GM23338 (cell line): ENCODE measurements at places on chromosomes 12 and 14.
A peak's percentile ranks its signal among the peaks of the same experiment; 100 is the strongest.

DNA sequence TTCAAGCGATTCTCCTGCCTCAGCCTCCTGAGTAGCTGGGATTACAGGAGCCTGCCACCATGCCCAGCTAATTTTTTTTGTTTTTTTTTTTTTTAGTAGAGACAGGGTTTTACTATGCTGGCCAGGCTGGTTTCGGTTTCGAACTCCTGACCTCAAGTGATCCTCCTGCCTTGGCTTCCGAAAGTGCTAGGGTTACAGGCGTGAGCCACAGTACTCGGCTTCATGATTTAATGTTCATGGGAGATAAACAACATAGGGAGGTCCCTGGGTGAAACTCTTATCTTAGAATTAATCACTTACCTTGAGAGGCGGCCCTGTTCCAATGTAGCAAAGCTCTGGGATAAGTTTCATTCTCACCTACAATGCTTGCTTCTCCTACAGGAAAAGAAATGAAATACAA is 48.3 kb downstream of the SEL1L start:
- no peak for DNase-seq
- H3K4me3 ChIP-seq: no peak overlapping the region
- no peaks in the 10 kb centered on the region for H3K27me3 ChIP-seq
- H3K27ac ChIP-seq: no peak overlapping the region
- H3K4me1 ChIP-seq: no peaks in the 10 kb centered on the region

- no peak overlapping the region for H3K4me3 ChIP-seq
- no peak overlapping the region for H3K27ac ChIP-seq
- H3K36me3 ChIP-seq: no peaks in the 10 kb centered on the region
These were observed 536.9 kb upstream of the LMO3 start for GRCh38 chr12:17142856-17143255.

GRCh38 chr12:117294189-117294603 is 67.2 kb downstream of the NOS1 start:
- H3K27ac ChIP-seq: no peak overlapping the region
- no peaks in the 10 kb centered on the region for H3K4me1 ChIP-seq
- H3K27me3 ChIP-seq: no peaks in the 10 kb centered on the region
- no peaks in the 10 kb centered on the region for H3K36me3 ChIP-seq
- no peak overlapping the region for H3K4me3 ChIP-seq

- no peaks in the 10 kb centered on the region for H3K27me3 ChIP-seq
- H3K36me3 ChIP-seq: peaks cover 10% of the 10 kb centered on the region
- no peak overlapping the region for H3K4me3 ChIP-seq
- peak; percentile 94 for DNase-seq
- no peak overlapping the region for H3K27ac ChIP-seq
- no peaks in the 10 kb centered on the region for H3K4me1 ChIP-seq
These were observed 72.9 kb downstream of the TRAFD1 start for GRCh38 chr12:112198120-112198733.

DNA sequence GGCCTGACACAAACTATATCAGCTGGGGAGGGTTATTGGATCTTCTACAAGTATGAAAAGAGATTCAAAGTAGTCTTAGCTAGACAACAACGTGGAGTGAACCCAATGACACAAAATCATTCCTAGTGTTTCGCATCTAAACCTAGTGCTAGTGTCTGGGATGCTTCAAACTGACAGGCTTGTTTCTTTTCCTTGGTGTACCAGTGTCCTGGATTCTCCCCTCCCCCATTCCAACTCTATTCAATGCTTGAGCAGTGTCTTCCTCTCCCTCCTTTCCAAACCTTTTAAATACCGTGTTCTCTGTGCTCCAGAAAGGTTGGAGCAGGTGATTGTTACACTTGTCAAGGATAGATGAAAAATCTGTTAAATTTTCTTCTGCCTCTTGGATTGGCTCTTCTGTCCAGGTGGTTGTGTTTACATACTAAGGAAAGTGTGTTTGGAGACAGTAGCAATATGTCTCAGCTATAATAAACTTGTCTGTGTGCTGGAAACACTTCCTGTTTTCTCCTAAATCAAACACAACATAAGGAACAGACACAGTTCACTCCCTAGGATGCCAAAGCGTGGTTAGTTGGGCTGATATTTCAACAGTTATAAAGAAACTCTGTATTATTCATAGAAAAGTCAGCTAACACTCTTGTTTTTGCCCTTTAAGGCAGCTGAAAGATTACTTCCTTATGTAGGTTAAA is 14.4 kb upstream of the GUCY2C start:
- peaks cover 28% of the 10 kb centered on the region for H3K36me3 ChIP-seq
- peak; percentile 56 for DNase-seq
- peak overlapping the region; percentile 88 for H3K4me3 ChIP-seq
- H3K4me1 ChIP-seq: peaks cover 53% of the 10 kb centered on the region

DNA sequence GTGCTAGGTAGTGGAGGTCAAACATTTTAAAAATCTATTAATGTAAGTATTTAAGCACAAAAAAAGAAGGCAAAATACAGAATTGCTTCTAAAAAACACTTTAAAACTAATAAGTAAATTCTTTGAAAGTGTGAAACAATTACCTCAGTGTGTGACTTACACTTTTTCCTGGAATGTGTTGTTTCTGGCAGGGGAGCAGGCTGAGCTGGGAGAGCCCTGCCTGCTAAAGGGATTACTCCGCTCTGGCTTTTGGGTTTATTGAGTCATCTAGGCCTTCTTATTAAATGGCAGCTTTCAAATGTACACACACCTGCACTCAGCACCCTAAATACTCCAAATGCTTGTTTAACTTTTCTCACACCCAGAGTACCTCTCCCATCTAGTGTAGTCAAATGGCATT is 279.8 kb downstream of the AKAP6 start:
- H3K27me3 ChIP-seq: no peaks in the 10 kb centered on the region
- no peak overlapping the region for H3K27ac ChIP-seq
- no peak for DNase-seq
- no peaks in the 10 kb centered on the region for H3K36me3 ChIP-seq
- H3K4me3 ChIP-seq: no peak overlapping the region

DNA sequence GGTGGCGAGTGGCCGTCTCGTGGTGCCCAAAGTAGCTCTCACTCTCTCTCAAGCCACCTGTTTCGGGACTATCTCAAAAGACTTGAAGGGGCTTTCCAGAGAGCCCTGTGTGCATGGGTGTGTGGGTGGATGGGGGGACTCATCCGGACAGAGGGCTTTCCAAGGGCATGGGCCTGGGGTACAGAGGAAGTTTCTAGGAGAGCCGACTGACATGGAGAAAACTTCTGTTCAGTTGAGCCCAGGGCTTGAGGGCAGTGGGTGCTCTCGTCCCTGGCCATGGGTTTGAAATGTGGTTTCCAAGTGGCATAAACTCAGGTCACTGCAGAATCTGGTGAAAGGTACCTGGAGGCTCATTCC is 47.4 kb upstream of the MEG3 start:
- no peak overlapping the region for H3K4me3 ChIP-seq
- H3K27me3 ChIP-seq: no peaks in the 10 kb centered on the region
- DNase-seq: no peak
- no peak overlapping the region for H3K27ac ChIP-seq
- H3K36me3 ChIP-seq: no peaks in the 10 kb centered on the region
- no peaks in the 10 kb centered on the region for H3K4me1 ChIP-seq

DNA sequence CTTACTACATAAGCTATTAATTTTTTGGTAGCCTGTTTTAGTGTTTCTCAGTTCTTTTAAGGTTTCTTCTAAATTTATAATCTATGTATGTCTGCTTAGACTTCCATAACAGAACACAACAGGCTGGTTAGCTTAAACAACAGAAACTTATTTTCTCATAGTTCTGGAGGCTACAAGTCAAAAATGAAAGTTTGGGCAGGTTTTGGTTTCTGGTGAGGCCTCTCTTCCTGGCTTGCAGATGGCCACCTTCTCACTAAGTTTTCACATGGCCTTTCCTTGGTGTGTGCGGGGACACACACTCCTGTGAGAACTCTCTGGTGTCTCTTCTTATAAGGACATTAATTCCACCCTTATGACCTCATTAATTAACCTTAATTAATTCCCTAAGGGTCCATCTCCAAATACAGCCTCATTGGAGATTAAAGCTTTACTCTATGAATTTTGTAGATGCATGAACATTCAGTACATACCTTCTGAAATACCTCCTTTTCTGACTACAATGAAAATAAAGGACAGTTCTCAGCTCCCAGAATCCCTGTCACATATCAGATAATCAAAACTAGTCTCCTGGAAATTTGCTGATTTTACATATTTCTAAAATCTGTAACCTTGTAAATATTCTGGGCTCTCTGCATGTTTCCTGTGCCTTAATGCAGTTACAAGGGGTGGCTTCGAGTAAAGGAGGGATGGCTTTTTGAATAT is 23.2 kb upstream of the BMAL2 start:
- no peaks in the 10 kb centered on the region for H3K27me3 ChIP-seq
- H3K27ac ChIP-seq: no peak overlapping the region
- DNase-seq: no peak
- no peak overlapping the region for H3K4me3 ChIP-seq
- no peaks in the 10 kb centered on the region for H3K4me1 ChIP-seq

- H3K36me3 ChIP-seq: no peaks in the 10 kb centered on the region
- peaks cover 82% of the 10 kb centered on the region for H3K4me1 ChIP-seq
- no peak overlapping the region for H3K27ac ChIP-seq
- H3K4me3 ChIP-seq: no peak overlapping the region
- no peaks in the 10 kb centered on the region for H3K27me3 ChIP-seq
These were observed 30.6 kb downstream of the ATF7IP start for GRCh38 chr12:14396071-14396470.

DNA sequence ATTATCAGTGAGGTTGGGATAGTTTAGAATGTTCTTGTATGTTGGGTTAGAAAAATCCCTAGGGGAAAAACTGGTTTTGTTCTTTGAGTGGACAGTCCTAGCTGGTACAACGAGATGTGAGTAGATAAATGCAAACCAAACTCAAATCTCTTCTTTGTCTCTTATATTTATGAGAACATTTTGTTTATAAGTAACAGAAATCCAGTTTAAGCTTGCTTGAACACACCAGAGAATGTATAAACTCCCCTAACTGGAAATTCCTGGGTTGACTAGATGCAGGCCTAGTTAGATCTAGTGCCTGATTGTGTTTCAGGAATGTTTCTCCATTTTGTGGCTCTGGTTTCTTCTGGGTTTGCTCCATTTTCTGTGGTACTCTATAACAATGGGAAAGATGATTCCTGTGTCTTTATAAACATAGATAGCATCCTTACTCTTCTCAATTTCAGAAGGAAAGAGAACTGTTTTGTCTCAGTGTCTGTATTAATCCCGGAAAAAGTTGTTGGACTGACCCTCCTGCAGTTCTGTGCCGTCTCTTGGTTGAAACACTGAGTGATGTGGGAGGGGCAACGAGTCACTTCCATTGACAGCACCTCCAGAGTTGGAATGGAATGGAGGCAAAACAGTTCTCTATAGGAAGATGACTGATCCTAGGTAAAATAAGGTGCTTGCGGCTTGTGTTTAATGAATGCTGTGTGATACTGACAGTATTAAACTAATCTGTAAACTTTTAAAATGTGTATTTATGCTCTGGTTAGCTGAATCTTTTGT is 244.8 kb downstream of the TMTC2 start:
- DNase-seq: peak; percentile 25
- H3K27ac ChIP-seq: 0 out of 2 replicates have a peak overlapping the region, but pooled peaks have one; percentile 33
- no peaks in the 10 kb centered on the region; the same call in 1 of the 2 replicates for H3K4me1 ChIP-seq
- no peaks in the 10 kb centered on the region for H3K36me3 ChIP-seq
- no peaks in the 10 kb centered on the region for H3K27me3 ChIP-seq

DNA sequence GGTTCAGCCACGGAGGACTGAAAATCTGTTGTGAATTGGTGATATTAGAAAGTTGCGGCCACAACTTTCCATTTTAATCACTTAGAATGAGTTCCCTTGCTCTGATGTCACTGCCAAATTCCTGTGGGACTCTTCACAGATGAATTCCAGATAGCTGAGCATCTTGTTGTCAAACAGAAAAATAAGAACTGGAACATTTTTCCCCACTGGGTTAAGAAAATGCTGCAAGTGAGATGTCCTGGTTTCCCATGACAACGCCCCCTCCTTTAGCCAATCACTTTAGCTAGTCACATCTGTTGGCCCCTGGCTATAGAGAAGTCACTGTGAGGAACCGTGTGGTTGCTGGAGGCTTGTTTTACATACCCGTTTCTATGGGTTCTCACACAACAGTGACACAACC is 135.9 kb downstream of the KTN1 start:
- no peak overlapping the region for H3K27ac ChIP-seq
- H3K27me3 ChIP-seq: no peaks in the 10 kb centered on the region
- no peaks in the 10 kb centered on the region for H3K36me3 ChIP-seq

- no peaks in the 10 kb centered on the region for H3K36me3 ChIP-seq
- H3K27me3 ChIP-seq: no peaks in the 10 kb centered on the region
- H3K27ac ChIP-seq: no peak overlapping the region
- no peak for DNase-seq
- H3K4me3 ChIP-seq: no peak overlapping the region
These were observed 53.5 kb downstream of the NOC4L start for GRCh38 chr12:132197581-132198354.

DNA sequence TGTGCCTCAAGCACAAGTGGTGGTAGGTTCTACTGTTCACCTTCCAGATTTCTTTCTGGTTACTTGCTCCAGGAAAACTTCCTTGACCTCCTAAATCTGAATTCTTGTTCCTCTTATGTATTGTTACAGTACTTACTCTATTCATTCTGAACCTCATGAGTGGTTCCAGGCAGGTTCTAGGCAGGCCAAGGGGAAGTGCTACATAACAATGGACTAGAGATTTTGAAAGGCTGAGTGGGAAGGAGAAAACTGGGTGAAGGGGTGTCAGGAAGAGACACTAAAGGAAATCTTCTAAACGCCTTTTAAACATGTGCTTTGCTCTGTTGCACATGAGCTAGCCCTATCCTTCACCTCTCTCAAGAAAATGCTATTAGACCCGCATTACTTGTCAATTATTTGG is 1.6 kb downstream of the YARS2 start:
- peak overlapping the region; percentile 65 for H3K4me3 ChIP-seq
- H3K27me3 ChIP-seq: no peaks in the 10 kb centered on the region
- peaks cover 33% of the 10 kb centered on the region for H3K36me3 ChIP-seq

GRCh38 chr14:43697003-43697402 is 810.1 kb downstream of the FSCB start:
- no peaks in the 10 kb centered on the region for H3K27me3 ChIP-seq
- no peak for DNase-seq
- no peak overlapping the region for H3K4me3 ChIP-seq
- H3K4me1 ChIP-seq: no peaks in the 10 kb centered on the region
- no peaks in the 10 kb centered on the region for H3K36me3 ChIP-seq

DNA sequence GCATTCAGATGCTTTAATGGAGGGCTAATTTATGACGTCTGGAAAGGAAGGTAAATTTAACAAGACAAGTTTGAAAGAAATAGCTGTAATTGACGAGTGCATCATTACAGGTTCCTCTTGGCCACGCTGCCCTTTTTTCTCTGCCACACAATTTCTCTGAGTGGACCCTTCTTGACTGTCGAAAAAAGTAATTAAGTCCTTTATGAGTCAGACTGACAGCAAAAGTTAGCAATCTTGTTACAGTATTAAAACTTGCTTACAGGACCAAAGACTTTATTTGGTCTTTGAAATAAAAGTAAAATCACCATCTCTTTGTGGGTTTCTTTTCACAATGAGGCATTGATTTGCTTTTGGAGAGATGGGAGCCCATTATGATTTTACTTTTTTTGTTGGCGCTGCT is 42.6 kb downstream of the SAMD4A start:
- H3K4me1 ChIP-seq: peaks cover 11% of the 10 kb centered on the region
- no peaks in the 10 kb centered on the region for H3K27me3 ChIP-seq
- no peaks in the 10 kb centered on the region for H3K36me3 ChIP-seq
- H3K27ac ChIP-seq: no peak overlapping the region
- no peak for DNase-seq
